Cerebellum (tissue), 4 donors: ENCODE measurements at places on chromosomes 5 and 9.

- DNase-seq = no peak
Observed at GRCh38 chr9:91817493-91818224, 132.4 kb downstream of the ROR2 start.

DNA sequence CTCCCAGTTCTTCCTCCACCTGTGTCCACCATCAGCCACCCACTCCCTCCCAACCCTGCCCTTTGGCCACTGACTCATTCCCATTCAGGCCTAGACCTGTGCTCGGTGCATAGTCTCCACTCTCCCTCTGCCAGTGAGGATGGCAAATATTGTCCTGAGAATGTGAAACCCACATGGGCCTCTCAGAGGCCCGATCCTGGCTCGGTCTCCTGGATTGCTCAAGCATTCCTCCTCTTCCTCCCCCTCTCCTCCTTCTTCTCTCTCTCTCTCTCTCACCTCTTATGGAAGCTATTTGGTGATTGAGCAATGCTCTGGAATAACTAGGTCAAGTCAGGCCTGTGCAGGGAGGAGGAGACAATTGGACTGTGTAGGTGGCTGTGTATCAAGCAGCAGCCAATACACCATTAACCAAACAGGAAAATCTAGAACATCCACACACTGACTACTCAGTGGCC is 99.9 kb downstream of the KLF4 start:
- peak; percentile 44 for DNase-seq

- DNase-seq = no peak
Observed at GRCh38 chr5:151238303-151238741, 14.4 kb upstream of the CCDC69 start.

DNA sequence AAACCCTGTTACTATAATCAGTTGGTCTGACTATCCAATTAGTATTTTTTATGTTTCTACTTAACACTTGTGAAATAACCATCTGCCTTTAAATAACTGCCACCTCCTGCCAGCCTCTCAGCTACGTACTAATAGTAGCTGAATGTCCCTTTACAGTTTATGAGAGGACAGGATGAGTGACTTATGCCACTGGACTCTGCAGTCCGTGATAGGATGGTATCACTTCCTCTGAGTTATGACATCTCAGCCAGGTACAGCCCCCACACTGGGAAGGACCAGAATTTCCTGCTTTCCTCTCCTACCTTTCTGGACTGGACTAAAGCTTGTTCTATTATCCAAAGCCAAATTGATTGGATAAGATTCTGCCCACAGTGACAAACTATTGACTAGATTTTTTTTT is 102.9 kb downstream of the ZFAND5 start:
- no peak for DNase-seq

GRCh38 chr5:61811052-61811451 is 479.0 kb downstream of the ZSWIM6 start:
- DNase-seq = no peak

- DNase-seq = no peak
Observed at GRCh38 chr5:36739751-36740221, 133.4 kb downstream of the SLC1A3 start.

GRCh38 chr9:127660886-127661741 is 45.7 kb upstream of the CFAP157 start:
- peak; percentile 95 for DNase-seq

DNA sequence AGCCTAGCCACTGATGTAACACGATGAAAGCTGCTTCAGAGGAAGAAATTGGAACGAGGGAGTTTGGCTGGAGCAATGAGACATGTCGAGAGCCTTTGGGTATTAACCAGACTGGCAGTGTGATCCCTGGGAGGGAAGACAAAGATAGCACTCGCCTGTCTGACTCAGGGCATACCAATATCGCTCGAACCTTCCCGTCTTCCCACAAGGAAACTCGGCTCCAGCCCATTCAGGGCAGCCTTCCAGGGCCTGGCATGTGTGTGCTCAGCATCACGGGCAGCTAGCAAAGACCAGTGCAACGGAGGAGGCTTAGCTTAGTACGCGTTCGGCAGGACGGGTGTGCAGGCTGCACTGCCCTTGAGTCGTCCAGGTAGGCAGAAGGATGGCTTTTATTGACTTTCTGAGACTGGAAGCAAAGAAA is 356.9 kb upstream of the WWC1 start:
- DNase-seq = peak; percentile 50

- no peak for DNase-seq
Observed at GRCh38 chr9:99181621-99182020, 40.1 kb downstream of the ALG2 start.

- no peak for DNase-seq
Observed at GRCh38 chr5:173172166-173172565, 27.8 kb downstream of the BNIP1 start.

DNA sequence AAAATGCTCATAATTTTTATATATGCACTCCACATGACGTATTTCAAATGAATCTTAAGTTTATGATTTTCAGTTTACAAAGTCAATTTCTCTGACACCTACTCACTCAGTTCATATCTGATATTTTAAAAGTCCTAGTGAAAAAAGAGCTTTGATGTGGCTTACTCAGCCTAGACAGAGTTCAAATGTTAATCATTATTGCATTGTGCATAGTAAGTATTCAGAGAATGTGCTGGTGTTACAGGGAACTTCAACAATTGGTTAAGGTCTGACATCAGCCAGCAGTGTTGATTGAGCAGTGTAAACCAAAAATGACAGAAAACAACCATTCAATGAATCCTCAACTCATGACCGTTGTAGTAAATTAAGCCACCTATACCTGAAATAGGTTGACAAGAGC is 147.2 kb upstream of the LHFPL2 start:
- DNase-seq = no peak

GRCh38 chr9:135986605-135987004 is 25.4 kb upstream of the UBAC1 start:
- no peak for DNase-seq
